Esophagus squamous epithelium (tissue), 5 donors: ENCODE measurements at places on chromosomes 11 and 22.

DNA sequence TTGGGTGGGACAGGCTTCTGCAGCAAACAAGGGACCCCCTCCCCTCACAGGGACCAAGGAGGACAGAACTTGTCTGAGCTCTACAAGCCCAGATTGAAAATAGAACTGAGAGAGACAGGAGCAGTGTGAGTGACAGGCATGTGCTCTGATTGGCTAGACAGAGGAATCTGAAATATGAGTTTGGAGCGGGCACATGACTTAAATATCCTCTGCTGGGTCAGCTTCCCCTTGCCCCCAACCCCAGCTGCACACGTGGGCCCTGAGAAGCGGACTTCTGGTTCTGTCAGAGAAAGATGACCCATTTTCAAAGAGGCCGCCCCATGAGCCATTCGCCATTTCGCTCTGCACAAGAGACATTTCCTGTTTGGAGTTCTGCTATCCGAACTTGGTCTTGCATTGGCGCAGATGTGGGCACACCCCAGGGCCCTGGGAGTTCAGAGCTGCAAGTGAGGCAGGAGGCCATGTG, 5.3 kb downstream of the TUBA8 start:
- no peak for DNase-seq

DNA sequence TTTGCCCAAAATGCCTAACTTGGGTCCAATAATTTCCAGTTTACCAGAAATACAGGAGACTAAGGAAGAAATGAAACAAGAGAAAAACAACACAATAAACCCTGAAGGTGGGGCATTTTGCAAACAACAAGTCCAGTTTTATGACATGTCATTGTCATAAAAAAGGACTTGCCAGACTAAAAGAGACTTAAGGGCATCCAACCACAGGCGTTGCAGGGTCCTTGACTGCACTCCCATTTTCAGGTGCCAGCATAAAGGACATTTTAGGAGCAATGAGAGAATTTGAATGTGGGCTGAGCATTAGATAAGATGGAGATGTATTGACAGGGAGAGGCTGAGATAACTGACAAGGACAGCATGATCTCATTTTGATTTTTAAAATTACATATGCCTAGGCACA, 28.1 kb upstream of the DAGLA start:
- no peak for DNase-seq

GRCh38 chr11:64128255-64129006, 37.5 kb downstream of the MACROD1 start:
- no peak for DNase-seq

GRCh38 chr11:2312232-2313042, 10.6 kb downstream of the TSPAN32 start:
- no peak for DNase-seq

- no peak for DNase-seq
Observed at GRCh38 chr22:28411125-28411524, 268.5 kb downstream of the TTC28 start.
